NCI-H2171 treated with DMSO at 0.1 percent for 48 hours (cell line): ENCODE measurements at places on chromosomes 6 and 20.

DNA sequence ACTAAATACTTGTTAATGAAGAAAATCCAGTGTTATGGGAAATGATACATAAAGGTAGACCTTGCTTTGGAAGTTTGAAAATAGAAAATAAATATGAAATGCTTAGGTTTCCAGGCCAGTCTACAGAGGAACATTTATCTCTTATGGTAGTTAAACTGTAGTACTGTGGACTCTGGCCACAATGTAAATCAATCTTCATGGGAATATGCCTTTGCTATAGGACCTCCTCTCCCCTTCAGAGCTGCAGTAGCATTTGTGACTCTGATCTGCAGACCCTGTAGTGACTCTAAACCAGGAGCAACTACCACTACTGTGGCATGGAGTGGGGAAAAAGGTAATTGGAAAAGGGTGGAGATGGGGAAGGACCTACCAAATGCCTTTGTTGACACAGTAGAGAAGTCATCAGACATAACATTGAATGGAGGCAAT lies 4.5 kb downstream of the HSPA1A start:
- DNase-seq = no peak

DNA sequence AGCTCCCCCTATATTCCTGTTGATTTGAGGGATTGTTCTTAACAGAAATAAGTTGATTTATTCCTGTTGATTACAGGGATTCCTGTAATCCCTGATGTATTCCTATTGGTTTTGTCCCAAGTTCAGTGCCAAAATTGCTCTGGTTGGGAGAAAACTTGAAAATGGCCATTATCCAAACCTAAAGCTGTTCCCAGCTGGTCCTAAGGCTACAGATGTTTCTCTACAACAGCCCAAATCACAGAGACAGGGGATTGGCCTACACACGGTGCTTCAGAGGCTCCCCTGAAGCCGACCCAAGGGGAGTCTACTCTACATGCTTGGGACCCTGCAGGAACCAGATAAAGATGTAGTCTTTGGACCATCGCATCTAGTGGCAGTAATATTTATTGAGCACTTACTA lies 99.0 kb upstream of the AKAP12 start:
- no peak for DNase-seq

DNA sequence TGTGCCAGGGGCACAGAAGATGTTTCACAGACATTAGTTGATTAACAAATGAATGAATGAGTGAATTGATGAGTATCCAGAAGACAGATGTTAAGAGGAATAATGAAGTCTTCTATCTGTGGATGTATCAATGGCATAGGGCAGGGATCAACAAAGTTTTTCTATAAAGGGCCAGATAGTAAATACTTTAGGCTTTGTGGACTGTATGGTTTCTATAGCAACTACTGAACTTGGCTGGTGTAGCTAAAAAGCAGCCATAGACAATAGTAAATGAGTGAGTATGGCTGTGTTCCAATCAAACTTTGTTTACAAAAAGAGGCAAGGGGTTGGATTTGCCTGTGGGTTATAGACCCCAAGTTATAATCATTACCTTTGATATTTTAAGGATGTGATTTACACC lies 144.0 kb downstream of the PRL start:
- no peak for DNase-seq

DNA sequence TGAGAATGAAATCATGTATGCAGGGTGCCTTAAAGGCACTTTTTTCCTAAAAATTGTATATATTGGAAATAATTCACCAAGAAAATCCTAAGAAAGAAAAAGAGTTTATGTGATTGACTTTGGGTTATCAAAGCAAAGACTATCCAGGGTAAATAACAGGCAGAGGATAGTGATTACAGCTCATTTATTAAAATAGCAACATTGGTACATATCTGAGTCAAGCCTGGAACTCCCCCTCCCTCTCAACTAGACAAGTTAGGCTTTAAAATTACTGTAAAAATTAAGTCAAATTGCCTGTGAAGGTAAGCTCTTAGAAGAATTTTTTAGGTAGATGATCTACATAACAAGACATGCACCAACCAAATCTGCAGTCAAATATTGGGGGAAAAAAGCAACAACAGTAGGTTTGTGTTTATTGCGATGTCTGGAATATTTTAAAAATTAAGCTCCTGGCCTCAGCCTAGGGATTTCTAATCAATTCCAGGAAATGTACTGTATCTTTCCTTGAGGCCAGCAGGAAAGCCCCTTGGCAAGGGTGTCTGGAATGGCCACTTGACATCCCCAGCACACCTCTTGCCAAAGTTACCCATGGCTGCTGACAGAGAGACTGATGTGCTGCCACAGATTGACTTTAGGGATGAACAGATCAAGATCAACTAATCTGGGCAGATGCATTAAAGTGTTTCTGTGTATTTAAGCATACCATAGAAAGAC lies 31.2 kb upstream of the HBS1L start:
- no peak for DNase-seq

GRCh38 chr6:13216236-13217014 lies 111.9 kb downstream of the TBC1D7 start:
- no peak for DNase-seq

DNA sequence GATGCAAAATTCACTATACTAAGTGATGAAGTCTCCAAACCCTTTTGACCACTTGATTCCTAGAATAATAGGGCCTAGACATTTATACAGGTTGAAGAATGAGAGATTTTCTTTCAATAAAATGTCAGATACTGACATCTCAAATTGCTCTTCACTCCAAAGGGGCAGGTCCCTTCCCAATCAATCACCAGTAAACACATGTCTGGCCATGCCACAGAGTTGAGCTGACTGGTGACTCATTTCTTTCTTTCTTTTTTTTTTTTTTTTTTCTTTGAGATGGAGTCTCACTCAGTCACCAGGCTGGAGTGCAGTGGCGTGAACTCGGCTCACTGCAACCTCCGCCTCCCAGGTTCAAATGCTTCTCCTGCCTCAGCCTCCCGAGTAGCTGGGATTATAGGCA lies 388.6 kb upstream of the BTBD3 start:
- DNase-seq = no peak

- DNase-seq = no peak
Observed at GRCh38 chr20:15195378-15195777, 858.0 kb upstream of the FLRT3 start.

GRCh38 chr6:113842165-113842564 lies 15.0 kb upstream of the MARCKS start:
- no peak for DNase-seq
